ENCODE measurements at places on chromosomes 4 and X.

- DNase-seq: no peak
These were observed 42.0 kb upstream of the PJA1 start for GRCh38 chrX:69207216-69207615.

DNA sequence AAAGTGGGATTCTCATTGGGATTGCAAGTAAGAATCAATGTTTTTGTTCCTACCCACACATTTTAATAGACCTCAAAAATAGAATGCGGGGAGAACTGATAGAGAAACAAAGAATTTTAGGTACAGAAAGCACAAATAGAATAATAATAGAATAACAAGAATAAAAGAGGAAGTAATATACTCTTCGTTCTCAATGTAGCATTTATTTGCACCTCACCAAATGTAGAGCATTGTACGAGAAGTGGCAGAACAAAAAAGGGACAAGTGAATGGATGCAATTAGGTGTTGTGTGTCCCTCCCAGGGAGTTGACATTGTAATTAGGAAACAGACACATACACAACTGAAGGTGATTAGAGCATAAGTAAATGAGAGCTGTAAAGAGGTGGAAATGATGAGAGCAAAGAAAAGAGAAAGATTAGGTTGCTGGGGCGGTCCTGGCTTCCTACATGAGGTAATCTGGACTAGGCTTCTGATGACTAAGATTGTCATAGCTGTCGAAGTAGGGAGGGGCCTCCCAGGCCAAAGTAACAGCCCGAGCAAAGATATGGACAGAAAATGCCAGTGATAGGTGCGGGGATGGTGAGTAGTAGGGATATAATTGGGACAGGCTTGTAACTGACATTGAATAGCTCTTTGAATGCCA is 10.4 kb downstream of the RAB9A start:
- DNase-seq: no peak

GRCh38 chr4:97577004-97577403 is 566.3 kb downstream of the STPG2 start:
- no peak for DNase-seq

- DNase-seq: no peak
These were observed 512 bp upstream of the TMEM131L start for GRCh38 chr4:153465615-153466080.

GRCh38 chr4:110487873-110488272 is 11.9 kb downstream of the ENPEP start:
- no peak for DNase-seq

GRCh38 chrX:48003367-48003757 is 427 bp downstream of the ZNF182 start:
- peak; percentile 19 for DNase-seq

- DNase-seq: no peak
These were observed 242.0 kb downstream of the MAPK10 start for GRCh38 chr4:86117705-86118302.

- no peak for DNase-seq
These were observed 21.7 kb upstream of the SPP1 start for GRCh38 chr4:87953826-87954225.

GRCh38 chrX:153395613-153396319 is 5.4 kb downstream of the PNMA6E start:
- DNase-seq: no peak

- DNase-seq: no peak
These were observed 55.4 kb upstream of the GRPR start for GRCh38 chrX:16067886-16068515.
